ENCODE measurements at places on chromosomes 1 and 21. TPM values are rescaled to one million over a fixed set of nuclear protein-coding genes. Genes with fewer than 3 reads are reported as not detected.
A peak's percentile ranks its signal among the peaks of the same experiment; 100 is the strongest.

GRCh38 chr21:24420689-24421088 is 1186.6 kb downstream of the MRPL39 start:
- DNase-seq = no peak

- DNase-seq = no peak
Observed at GRCh38 chr1:112267206-112267605, 128.8 kb upstream of the CTTNBP2NL start.

DNA sequence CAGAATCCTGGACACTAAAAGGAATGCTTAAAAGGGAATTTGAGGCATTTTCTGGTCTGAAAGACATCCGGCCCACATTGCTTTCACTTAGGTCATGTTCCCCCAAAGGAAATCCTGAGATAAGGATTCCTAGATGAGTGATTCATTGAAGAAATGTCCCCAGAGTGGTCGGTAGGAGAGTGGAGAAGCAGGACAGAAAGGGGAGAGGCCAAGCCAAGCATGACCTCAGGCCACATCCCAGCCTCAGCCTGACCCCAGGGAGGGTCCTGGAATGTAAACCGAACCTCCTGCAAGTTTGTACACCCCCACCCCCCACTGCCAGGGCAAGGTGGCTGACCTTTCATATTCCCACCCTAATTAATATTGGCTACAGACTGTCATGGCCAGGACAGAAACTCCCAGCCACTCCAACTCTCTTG is 16.6 kb downstream of the HIVEP3 start:
- DNase-seq = peak; percentile 21

DNA sequence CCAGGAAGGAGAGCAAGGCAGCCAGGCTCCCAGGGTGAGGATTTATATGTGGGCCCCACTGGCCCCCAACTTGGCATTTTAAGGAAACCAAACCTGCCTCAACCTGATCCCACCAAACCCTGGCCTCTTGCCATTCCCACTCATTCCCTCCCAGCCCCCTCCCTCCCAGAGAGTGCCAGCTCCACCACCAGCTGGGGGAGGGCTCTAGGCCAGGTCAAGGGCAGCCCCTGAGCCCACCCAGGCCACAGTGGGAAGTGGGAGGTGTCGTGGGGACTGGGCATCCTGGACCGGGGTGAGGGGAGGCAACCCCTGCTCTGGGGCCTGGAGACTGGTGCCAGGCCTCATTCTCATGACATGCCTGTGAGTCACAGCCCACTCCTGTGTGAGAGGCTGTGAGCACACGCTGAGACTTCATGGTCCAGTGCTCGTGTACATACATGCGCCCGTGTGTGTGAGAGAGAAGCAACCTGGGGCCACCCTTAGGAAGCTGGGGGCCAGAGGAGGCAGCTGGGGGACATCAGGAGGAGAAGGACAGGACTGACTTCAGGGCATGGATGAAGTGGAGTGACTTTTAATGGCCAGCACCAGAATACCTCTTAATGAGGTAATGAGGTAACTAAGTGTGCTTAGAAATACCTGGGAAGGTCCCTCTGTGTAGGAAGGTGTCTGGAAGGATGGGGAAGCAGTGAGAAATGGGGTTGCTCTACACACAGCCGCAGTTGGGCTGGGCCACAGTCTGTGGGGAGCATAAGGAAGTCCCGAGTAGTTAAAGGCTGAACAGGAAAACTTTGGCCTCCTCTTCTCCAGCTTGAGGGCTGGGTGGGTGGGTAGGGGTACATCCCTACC is at the start of gene S100A2:
S100A2 (minus strand) TSS at position 316 of the 846 bp plus-strand sequence. CDS start 1,967 bp downstream, outside the sequence.
- DNase-seq = no peak

The MAP1LC3C gene
- total RNA-seq = 1.7 TPM

GRCh38 chr1:185632659-185633423 is 101.3 kb upstream of the HMCN1 start:
- DNase-seq = no peak

GRCh38 chr1:227317523-227318015 is 723 bp downstream of the CDC42BPA start:
- DNase-seq = peak; percentile 17

The TLR5 gene
- total RNA-seq = 0.94 TPM

GRCh38 chr1:23424293-23425192 is at the start of gene TCEA3:
TSS of gene TCEA3 (minus strand) at chr1:23424748. CDS start at chr1:23424633, 115 bp downstream.
- peak; percentile 71 for DNase-seq

The CELA3A gene
- total RNA-seq = not detected

The CRABP2 gene
- 119 TPM for total RNA-seq

GRCh38 chr1:22530715-22531114 is 32.6 kb upstream of the EPHA8 start:
- no peak for DNase-seq

The TRIM17 gene
- 2.3 TPM for total RNA-seq

GRCh38 chr1:170593173-170594011 is 61.4 kb downstream of the GORAB start:
- no peak for DNase-seq

- DNase-seq = no peak
Observed at GRCh38 chr1:239897458-239897857, 194.2 kb upstream of the FMN2 start.

- no peak for DNase-seq
Observed at GRCh38 chr21:35405981-35406380, 356.9 kb upstream of the RUNX1 start.

The FCAMR gene
- not detected for total RNA-seq

The FNBP1L gene
- 94.2 TPM for total RNA-seq

GRCh38 chr1:26338670-26339069 is 15.3 kb downstream of the CRYBG2 start:
- DNase-seq = no peak

The BRINP2 gene
- 0.42 TPM for total RNA-seq

GRCh38 chr1:183918589-183918988 is 113.7 kb downstream of the RGL1 start:
- DNase-seq = no peak

DNA sequence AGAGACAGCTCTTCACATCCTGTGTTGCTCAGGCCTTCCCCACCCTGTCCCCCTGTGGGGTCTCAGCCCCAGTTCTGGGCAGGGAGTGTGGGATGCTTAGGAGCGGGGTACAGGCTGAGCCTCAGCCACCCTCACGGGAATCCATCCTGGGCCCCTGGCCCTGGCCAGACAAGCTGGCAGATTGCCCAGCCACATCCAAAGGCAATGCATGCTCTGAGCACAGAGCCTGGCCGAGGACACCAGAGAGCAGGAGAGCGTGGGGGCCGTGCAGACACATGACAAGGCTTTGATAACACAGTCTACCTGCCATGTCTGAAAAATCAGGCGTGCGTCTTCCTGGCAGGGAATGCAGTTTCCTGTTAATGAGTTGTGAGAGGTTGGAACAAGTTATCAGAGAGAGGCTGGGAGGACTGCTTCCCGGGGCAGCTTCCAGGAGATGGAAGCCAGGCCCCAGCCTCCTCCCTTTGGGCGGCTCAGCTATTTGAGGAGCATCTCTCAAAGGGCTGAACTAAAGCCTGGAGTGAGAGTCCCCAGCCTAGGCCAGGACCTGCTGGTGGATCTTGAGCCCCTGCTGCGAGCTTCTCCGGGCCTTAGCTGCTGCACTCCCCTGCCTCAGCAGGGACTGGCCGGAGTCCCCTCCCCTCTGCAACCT is 72.2 kb upstream of the SELENON start:
- no peak for DNase-seq

The CSF3R gene
- not detected for total RNA-seq

DNA sequence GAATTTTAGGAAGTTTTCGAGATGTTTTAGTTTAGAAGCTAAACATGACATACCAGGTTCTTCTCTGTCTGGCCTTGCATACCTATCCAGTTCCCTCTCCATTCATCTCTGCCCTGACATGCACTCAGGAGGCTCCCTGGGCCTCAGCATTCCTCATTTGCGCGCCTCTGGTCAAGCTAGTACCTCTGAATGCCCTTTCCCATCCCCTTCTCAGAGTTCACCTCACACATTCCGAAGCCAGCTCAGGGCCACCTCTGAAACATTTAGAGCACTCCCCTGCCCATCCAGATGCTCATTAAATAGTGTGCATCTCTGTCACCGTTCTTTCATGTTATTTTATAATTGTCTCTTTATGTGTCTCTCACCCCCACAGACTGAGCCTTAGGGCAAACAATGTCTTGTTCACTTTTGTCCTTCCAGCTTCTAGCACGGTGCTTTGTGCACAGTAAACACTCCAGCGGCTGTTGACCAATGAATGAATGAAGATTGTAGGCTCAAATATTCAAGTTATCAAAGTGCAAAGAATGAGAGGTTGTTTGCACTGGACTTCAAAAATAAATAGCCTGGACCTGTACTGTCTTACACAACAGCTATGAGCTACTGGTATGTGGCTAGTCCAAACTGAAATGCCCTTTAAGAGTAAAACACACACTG is 1.2 kb upstream of the DHCR24 start:
- DNase-seq = no peak
